ENCODE measurements at places on chromosomes 12 and 14.

- DNase-seq, result peak; percentile 84
Observed at GRCh38 chr12:104064031-104064841, at the start of gene HCFC2. Gene HCFC2, plus strand, starts transcription at chr12:104064531. Its CDS starts 30 bp downstream, at chr12:104064561.

DNA sequence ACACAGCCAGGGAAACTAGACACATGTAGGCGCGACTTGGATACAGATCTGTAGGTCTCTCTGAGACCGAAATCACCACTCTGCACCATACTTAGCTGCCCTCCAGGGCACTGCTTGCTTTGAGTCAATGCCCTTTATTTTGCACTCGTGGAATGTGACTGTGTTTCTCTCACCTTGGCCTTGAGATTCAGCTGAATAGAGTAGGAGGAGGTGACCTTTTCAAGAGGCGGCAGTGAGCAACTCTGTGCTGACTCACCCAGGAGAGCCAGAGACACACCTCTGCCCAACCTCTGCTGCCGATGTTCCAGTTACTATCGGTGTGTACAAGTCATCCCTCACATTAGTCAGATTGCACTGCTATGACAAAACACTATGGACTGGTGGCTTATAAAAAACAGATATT is 583.4 kb downstream of the VRK1 start:
- DNase-seq, result peak; percentile 46

DNA sequence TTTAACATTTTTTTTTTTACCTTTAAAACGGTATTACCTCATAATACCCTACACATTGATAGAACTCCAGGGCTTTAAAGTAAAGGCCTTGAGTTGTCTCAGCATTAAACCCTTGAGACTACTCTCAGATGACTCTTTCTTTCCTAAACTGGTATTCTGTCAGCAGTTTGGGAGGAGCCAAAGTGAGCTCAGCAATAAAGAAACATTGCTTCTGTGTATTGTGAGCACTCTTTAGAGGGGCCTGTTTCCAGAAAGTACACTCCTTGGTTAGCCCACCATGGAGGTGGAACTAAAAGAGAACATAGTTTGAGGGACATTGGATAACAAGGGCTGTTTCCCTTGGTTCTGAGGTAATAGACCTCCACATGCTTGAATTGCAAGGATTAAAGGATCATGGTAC is 20.4 kb downstream of the MAP3K12 start:
- DNase-seq, result no peak

GRCh38 chr14:97206916-97207315 is 409.7 kb downstream of the VRK1 start:
- DNase-seq, result no peak

- no peak for DNase-seq
Observed at GRCh38 chr14:100419856-100420255, 96.7 kb downstream of the SLC25A47 start.

- no peak for DNase-seq
Observed at GRCh38 chr12:62215506-62215905, 44.7 kb upstream of the USP15 start.

- no peak for DNase-seq
Observed at GRCh38 chr12:74847169-74847568, 309.5 kb downstream of the ATXN7L3B start.

GRCh38 chr14:94823556-94824341 is 53.8 kb upstream of the GSC start:
- DNase-seq, result no peak

DNA sequence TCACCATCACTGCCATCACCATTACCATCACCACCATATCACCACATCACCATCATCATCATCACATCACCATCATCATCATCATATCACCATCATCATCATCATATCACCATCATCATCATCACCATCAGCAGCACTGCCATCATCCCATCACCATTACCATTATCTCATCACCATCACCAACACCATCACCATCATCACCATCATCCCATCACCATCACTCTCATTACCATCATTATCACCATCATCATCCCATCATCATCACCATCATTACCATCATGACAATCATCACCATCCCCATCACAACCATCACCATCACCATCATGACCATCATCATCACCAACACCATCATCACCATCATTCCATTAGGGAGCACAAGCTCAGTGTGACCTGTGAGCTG is 318.0 kb downstream of the ADGRD1 start:
- DNase-seq, result no peak

DNA sequence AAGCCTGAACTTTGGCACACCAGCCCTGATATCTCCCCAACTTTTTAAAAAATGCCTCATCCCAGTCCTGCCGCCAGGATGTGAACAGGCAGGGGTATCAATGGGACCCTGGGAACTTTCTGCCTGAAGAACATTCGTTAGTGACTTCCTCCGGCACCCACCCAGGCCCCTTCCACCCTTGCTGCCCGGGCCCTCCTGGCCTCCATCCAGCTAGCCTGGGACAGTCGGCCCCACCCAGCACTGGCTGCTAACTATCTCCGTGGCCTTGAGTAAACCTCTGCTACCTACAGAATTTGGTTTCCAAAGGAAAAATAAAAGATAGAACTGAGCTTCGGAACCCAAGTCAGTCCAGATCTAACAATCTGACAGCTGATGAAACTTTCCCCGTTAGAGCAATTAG is 14.3 kb downstream of the SCARB1 start:
- DNase-seq, result no peak

- DNase-seq, result no peak
Observed at GRCh38 chr14:84929086-84929485, 600.9 kb upstream of the FLRT2 start.

DNA sequence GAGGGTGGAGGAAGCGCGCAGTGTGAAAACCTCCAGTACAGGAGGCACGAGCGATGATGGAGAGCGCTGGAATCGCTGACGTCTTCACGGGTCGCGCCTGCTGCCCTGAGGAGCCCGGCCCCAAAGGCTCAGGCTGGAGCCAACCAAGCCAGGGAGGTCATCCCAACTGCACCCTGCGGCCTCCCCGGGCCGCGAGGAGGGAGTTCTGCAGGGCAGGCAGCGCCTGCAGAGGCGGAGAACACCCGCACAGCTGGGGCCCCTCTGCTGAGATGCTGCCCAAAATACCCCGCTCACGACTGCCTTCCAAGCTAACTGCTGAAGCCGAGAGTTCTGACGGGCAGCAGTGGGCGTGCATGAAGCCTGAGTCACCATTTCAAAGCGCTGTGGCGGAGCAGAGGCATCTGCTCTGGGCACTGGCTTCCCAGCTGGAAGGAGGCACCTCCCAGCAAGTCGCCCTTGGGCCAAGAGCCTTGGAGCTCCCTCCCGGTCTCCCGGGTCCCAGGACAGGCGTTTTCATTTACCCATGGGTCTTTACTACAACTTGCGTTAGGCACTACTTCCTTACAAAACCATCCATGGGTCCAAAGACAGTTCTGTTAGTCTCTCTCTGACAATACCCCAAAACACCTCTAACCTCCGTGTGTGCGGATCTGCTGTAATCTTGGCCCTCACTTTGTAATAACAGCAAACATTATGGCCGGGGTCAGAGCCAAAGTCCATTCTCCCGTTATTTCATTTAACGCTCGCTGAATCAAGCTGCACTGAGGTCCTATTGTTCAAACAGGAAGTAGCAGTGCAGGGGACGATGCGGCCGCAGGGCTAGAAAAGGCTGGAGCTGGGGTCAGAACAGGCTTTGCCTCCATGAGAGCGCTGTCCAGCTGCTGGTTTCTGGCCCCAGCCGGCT is 60.1 kb upstream of the RIMBP2 start:
- peak; percentile 38 for DNase-seq

DNA sequence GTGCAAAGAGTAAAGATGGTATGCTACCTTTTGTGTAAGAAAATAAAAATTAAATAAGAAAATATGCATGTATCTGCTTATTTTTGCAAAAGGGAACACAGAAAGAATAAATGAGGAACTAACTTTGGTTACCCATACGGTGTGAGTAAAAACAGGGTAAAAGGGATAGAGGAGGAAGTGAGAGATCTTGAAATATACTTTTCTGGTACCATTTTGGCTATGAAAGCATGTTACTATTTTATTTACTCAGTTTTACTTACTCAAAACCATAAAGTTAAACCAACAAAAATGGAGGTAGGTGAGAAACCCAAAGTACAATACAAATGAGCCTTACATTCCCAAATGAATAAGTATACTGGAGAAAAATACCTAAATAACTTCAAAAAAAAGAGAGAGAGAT is 122.0 kb upstream of the EGLN3 start:
- no peak for DNase-seq

- no peak for DNase-seq
Observed at GRCh38 chr12:123063535-123063934, 83.1 kb downstream of the ARL6IP4 start.

DNA sequence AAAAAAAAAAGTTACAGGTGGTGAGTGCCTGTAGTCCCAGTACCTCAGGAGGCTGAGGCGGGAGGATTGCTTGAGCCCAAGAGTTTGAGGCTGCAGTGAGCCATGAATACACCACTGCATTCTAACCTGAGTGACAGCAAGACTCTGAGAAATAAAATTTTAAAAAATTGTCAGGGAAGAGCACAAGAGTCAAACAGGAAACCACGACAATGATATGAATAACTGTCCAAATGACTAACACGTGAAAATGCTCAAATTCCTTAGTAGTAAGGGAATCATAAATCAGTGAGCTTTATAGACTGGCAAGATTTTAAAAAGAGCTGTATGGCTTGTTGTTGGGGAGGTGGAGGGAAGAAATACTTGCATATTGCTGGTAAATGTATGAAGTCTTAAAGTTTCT is 12.9 kb upstream of the ASPG start:
- no peak for DNase-seq

DNA sequence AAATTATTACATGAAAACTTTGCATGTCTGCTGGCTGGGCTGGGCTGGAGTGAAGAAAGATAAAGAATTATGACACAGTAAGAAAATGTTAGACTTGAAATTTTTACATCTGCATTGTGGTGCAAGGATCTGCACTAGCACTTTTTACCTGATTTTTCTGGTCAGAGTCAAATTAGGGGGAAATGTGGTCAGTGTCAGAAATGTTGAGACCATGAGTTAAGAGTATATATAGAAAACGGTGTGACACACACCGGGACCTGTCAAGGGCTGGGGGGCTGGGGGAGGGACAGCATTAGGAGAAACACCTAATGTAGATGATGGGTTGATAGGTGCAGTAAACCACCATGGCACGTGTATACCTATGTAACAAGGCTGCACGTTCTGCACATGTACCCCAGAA is 90.3 kb downstream of the IGF1 start:
- DNase-seq, result no peak

DNA sequence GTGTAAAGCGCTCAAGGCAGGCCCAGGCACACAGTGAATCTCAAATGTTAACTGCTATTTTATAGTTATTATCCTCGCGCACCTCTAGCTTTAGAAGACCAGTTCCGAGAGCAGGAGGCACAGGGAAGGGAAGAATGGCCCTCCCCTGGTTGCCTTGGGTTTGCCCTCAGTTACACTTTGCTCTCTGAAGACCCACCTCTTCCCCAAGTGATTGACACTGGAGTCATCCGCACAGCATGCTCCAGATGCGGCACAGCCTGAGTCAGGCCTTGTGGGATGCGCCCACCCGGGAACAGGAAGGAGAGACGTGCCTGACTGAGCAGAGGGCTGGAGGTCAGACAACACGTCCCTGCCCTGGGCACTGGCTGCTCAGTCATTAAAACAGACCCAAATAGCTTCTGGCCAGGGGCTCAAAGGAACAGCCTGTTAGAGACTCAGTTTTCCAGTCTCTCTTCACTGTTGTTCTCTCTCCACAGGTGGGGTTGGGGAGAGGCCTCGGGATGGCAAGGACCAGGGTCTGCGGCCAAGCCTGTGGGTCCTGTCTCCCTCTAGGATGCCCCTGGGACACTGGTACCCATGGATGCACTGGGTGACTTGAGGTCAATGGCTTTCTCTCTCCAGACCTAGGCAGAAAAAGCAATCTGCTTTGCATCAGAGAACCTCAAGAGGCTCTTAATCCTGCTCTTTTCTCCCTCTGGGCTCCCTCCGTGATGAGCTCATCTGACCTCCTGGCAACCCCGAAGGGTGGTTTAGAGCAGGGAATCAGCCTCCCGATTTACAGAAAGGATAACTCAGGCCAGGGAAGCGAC is 13.6 kb upstream of the MLXIP start:
- DNase-seq, result no peak

DNA sequence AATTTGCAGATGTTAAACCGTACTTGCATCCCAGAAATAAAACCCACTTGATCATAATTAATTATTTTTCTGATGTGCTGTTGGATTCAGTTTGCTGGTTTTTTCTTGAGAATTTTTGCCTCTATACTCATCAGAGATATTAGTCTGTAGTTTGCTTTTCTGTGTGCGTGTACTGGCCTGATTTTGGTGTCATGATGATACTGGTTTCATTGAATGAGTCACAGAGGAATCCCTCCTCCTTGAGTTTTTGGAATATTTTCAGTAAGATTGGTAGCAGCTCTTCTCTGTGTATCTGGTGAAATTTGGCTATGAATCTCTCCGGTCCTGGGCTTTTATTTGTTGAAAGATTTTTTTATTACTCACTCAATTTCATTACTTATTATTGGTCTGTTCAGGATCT is 100.4 kb upstream of the PMCH start:
- DNase-seq, result no peak

GRCh38 chr12:52082026-52082668 is 2.6 kb downstream of the SMIM41 start:
- no peak for DNase-seq

DNA sequence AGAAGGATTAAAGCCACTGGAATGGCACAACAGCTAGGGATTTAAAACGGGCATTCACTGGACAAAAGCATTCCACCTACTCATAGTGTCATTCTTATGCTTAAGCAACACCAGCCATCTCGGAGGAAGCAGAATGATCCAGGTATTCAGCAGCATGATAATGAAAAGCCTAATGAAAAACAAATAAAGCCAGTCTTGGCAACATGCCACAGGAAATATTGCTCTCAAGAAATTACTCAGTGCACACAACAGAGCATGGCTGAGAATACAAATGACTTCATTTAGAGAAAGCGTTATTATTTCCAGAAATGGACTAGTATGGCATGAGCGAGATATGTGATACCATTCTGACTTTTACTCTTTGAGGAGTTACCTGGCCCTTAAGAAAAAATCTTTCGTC is 442.2 kb downstream of the APAF1 start:
- no peak for DNase-seq

DNA sequence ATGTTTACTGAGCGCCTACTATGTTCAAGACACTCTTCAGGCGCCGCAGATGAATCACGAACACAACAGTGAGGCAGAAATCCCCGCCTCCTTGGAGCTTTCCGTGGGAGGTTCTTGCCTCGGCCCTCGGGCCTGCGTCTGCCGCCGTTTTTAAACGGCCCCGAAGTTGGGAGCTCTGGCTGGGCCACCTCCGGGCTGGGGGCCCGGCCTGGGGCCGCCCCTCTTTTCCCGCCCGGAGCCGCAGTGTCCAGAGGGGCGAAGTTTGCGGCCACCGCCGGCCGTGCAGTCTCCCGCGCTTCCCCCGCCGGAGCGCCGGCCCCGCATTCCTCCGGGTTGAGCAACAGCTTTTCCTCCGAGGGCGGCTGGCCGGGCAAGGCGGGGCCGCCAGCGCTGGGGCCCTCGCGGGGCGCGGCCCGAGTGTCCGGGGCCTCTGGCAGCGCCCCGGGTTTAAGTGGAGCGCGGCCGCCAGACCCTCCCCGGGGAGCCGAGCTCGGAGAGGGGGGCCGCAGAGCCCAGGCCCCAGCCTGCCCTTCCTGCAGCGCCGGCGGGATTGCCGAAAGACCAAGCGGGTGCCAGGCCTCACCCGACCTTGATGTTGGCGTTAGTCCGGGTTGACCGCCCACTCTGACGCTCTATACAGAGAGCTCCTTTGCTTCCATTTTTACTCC is 18.7 kb upstream of the CTDSP2 start:
- DNase-seq, result no peak

- DNase-seq, result no peak
Observed at GRCh38 chr14:49297102-49297501, 289.1 kb downstream of the RPS29 start.

- no peak for DNase-seq
Observed at GRCh38 chr12:99389751-99390150, 257.8 kb upstream of the GARIN6 start.

- DNase-seq, result no peak
Observed at GRCh38 chr12:100789146-100789545, 5.4 kb upstream of the ANO4 start.

Measured in activated CD8-positive, alpha-beta memory T cell treated with anti-CD3 and anti-CD28 coated beads for 48 hours (primary cell).